Natural killer cell (primary cell): ENCODE measurements at places on chromosomes 12 and 14. TPM values are rescaled to one million over a fixed set of nuclear protein-coding genes. Genes with fewer than 3 reads are reported as not detected.

The RPGRIP1 gene
- 0.68 TPM for total RNA-seq

The LRRC43 gene
- 18.5 TPM for total RNA-seq

The ANKRD33 gene
- total RNA-seq = not detected

GRCh38 chr12:81150382-81150781, 72.5 kb downstream of the ACSS3 start:
- H3K4me1 ChIP-seq = no peaks in the 10 kb centered on the region
- H3K36me3 ChIP-seq = no peaks in the 10 kb centered on the region
- no peak overlapping the region for H3K4me3 ChIP-seq
- no peak overlapping the region for H3K27ac ChIP-seq
